ENCODE measurements at places on chromosomes 2 and 18.

GRCh38 chr2:219060821-219061791 lies at the start of gene IHH:
TSS of gene IHH (minus strand) at chr2:219060921. CDS start at chr2:219060467, 454 bp downstream.
- no peak for DNase-seq

DNA sequence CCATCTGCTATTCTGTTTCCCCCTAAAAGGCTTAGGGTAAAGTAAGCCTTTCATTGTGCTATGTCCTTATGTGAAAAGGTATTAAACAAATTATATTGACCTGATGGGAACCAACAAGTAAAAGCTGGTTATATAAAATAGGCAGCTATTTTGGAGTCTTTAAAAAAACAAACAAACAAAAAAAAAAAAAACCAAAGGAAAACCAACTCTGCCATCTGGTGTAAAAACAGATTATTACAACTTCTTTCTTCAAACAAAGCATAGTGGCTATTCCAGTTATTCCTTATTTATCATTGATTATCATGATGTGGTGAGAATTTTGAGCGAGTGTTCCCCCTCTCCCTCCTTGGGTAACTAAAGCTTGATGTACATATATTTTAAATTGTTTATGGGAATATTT lies 122.3 kb upstream of the FHL2 start:
- DNase-seq: peak; percentile 15

DNA sequence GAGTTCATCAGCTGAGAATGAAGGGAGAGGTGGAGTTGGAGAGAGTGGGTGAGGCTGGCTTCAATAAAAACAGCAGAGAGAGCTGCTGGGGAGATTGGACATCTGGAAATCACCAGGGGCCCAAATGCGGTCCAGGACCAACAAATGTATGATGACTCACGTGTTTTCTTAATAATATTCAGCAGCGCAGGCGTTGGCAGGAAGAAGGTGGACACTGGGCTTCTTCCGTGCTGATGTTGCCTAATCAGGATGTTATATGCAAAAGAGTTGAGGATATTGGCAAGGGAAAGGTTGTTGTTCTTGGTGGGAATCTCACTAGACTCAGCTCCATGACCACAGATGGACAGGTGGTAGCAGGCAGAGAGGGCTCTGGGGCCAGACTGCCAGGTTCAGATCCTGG lies 12.8 kb upstream of the PLA2R1 start:
- no peak for DNase-seq

DNA sequence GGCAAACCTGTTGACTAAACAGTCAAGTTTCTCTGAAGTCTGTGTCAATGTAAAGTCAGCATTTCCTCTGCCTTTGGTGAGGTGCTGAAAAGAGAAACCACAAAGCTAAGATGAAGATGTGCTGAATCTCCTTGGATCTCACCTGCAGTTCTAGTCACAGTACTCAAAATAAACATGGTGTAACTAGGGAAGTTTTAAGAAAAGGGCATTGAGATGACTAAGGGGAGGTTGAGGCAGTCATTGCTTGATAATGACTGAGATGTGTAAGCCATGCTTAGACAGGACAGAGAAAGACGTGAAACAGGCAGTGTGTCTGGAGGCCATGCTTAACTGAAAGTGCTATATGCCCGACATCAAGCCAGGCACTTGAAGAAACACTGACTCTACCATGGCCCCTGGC lies 1010.0 kb upstream of the CELF4 start:
- DNase-seq: peak; percentile 32

DNA sequence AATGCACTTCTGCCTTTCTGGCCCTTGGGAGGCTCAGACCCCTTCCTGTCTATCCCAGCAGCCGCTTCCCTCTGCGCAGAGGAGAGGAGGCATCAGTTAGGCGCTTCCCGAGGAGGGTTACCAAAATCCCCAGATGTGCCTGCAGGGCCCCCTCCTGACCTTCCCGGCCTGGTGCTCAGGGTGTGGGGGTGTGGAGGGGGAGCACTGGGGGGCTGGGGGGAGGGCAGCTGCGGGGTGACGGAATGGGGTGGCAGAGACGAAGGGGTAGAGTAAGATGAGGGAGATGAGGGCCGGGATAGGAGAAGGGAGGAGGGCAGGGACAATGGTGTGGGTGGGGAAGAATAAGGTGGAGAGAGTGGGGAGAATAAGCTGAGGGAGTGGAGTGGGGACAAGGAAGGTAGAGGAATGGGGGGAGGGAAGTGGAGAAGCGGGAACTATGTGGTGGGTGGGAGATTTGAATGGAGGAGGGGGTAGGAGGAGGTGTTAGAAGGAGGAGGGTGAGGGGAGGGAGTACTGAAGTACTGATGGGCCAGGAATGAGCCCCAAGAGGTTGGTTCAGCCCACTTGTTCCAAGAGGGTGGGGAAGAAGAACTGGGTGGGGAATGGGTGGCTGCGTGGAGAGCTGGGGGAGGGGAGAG lies 6.5 kb upstream of the ZAP70 start:
- DNase-seq: no peak

- no peak for DNase-seq
Observed at GRCh38 chr2:207110715-207111114, 55.0 kb downstream of the KLF7 start.

DNA sequence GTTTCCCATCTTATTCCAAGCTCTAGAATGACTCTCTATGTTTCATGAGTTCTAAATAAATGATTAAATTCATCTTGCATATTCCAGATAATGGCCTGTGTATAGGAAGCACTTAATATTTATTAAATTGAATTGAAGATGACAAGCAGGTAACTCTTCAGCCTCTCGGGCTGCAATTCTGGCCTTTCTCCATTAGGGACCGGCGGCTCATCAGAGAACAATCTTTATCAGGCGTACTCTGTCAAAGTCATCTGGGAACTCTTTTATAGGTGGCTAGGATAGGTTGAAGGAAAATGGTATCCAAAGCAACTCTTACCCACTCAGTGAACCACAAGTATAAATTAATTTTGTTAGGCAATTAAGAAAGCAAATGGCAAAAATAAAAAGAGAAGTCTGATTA lies 308.5 kb downstream of the NOL4 start:
- no peak for DNase-seq

DNA sequence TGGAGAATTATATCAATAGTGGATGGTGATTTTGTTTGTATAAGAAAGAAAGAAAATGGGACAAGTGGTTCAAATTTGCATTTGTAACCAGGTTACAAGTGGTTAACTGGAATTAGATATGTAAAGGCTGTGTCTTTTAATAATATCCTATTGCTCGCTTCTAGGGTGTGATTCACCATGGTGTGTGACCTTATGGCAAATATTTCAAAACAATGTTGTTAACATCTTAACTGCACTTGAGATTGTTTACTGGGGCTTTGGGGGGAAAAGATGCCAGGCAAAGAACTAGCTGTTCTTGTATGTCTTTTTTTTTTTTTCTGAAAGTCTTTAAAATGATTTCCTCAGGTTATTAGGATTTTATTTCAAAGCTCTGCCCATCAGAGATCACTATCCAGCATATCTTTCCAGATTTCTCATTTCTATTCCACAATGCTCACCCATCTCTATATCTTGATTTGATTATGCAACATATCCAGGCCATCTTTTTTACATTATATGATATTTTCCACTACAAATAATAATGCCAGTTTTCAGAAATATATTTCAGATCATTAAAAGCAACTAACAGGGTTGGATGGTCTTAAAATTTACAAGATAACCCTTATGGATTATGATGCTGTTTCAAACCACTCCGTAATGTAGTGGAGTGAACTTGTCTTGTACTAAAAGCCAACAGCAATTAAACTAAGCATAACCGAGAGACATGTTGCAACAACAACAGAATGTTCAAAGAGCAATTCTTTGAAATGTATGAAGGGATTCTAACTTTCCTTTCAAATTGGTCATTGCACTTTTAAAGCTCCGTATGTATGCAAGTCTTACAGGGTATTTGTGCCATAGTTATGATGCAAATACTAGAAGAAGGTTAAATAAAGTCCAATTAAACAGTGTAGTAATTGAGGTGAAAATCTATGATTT lies 341.5 kb upstream of the ETAA1 start:
- DNase-seq: no peak

DNA sequence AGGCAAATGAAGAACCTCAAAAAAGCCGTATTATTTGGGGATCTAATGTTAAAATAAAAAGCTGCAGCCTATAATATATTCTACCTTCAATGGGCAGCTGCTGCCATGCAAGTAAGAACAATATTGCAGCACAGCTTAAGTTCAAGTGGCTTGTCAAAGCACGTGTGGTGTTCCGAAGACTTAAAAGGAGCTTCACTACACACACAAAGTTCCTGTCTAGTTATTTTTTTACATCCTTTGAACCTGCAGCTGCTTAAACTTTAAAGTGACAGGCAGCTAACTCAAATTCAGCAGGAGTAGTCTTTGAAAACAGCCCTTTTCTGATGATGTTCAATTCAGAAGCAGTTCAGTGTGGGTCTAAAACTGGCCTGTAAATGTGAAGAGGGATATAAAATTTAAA lies 85.8 kb upstream of the XIRP2 start:
- peak; percentile 17 for DNase-seq

DNA sequence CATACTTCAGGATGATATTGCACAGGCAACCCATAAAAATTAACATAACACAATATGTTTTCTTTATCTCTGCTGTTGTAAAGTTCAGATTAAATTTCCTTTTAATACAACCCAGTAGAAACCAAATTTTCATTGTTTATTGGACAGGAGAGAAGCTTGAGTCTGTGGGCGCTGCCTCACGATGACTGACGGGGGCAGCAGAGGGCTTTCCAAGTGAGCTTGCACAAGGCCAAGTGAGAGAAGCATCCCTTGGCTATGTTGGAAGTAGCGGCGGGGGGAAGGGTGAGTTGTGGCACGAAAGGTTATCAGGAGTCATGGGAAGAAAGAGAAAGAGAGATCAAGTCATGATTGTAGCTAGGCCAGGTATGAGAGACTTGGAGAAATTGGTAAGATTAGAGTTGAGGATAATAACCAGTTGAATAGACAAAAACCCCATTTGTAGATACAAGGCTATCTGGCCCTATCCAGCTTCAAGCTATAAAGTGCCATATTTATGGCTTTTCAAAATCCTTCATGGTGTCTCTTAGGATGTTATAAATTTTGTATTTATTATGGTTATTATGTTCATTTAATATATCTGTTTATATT lies 413.7 kb upstream of the FAM98A start:
- no peak for DNase-seq

GRCh38 chr2:39469807-39470206 lies 32.7 kb upstream of the MAP4K3 start:
- no peak for DNase-seq

DNA sequence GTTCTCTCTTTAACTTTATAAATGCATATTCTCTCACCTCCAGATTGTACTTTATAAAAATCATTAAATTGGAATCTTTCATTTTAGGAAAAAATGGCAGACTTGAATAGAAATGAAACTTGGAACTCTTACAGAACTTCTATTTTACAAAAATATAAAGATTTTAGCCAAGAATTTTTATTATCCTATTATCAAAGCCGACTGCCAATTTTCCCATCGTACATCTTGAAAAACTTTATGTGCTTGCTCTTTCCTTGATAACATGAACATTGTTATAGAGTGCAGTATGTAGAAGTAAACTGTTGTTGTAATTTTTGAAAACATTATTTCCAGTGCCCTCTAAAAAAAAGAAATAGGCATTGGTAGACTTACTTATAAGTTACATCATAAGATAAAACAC lies 475.7 kb upstream of the REG3G start:
- DNase-seq: no peak

GRCh38 chr18:12030670-12031069 lies 49.4 kb downstream of the IMPA2 start:
- no peak for DNase-seq

GRCh38 chr2:120396013-120396860 lies 50.3 kb downstream of the INHBB start:
- no peak for DNase-seq

DNA sequence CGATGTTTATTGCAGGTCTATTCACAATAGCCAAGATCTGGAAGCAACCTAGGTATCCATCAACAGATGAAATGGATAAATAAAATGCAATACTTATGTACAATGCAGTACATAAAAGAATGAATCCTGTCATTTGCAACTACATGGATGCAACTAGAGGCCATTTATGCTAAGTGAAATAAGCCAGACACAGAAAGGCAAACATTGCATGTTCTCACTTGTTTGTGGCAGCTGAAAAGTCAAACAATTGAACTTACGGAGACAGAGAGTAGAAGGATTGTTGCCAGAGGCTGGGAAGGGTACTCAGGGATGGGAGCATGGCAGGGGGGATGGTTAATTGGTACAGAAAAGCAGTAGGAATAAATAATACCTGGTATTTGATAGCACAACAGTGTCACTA lies 563.9 kb downstream of the TMX3 start:
- DNase-seq: no peak

- DNase-seq: no peak
Observed at GRCh38 chr2:177433402-177433801, 40.8 kb downstream of the AGPS start.

GRCh38 chr2:43018179-43019024 lies 208.0 kb downstream of the ZFP36L2 start:
- DNase-seq: no peak

DNA sequence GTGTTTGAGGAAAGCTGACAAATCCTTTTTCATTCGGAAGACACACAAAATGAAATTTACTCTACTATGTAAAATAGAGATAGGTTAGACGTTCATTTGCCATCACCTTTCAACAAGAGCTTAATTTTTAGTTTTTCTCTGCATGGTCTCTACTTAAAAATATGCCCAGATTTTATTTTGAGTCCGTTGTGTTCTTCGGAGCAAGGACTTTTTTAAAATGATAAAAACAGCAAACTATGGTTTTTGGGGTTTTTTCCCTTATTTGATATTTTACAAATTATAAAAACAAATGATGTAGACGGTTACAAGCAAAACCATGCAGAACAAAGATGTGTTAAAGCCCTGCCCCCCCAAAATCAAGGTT lies 53.3 kb upstream of the RBM44 start:
- DNase-seq: no peak

GRCh38 chr2:236985761-236986339 lies 99.8 kb upstream of the COPS8 start:
- no peak for DNase-seq

- no peak for DNase-seq
Observed at GRCh38 chr2:225274751-225275150, 124.8 kb upstream of the NYAP2 start.

- DNase-seq: no peak
Observed at GRCh38 chr2:181984060-181984459, 1.6 kb upstream of the PPP1R1C start.

GRCh38 chr18:43589611-43590151 lies 312.4 kb upstream of the SYT4 start:
- no peak for DNase-seq

- DNase-seq: no peak
Observed at GRCh38 chr2:181235683-181236459, 221.3 kb upstream of the ITGA4 start.

GRCh38 chr2:54079331-54079730 lies 36.1 kb upstream of the ACYP2 start:
- no peak for DNase-seq

DNA sequence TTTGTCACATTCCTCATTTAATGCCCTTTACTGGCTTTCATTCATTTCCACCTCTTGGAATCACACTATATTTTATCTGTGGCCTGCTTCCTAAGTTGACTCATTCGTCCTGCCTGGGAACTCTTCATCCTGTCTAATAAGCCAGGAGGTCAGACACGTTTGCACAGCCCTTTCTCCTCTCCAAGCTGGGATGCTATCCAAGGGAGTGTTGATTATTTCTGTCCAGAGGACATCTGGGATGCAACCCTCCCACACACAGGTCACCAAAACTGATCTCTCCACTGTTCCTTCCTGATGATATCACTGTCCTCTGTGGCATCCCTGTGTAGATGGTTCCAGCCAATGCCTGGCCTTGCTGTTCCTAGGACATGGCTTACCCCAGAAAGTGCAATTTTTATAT lies 79.8 kb upstream of the NOSTRIN start:
- no peak for DNase-seq

- no peak for DNase-seq
Observed at GRCh38 chr2:38296197-38296780, 80.8 kb downstream of the ATL2 start.

All from CD4-positive, CD25-positive, alpha-beta regulatory T cell (primary cell).